Caudate nucleus (tissue), 63 donors: ENCODE measurements at places on chromosomes 16 and 17.

- no peak for DNase-seq
Observed at GRCh38 chr17:80694085-80694991, 149.7 kb downstream of the RPTOR start.

GRCh38 chr16:30889721-30890120 lies 4.2 kb downstream of the BCL7C start:
- DNase-seq: no peak

DNA sequence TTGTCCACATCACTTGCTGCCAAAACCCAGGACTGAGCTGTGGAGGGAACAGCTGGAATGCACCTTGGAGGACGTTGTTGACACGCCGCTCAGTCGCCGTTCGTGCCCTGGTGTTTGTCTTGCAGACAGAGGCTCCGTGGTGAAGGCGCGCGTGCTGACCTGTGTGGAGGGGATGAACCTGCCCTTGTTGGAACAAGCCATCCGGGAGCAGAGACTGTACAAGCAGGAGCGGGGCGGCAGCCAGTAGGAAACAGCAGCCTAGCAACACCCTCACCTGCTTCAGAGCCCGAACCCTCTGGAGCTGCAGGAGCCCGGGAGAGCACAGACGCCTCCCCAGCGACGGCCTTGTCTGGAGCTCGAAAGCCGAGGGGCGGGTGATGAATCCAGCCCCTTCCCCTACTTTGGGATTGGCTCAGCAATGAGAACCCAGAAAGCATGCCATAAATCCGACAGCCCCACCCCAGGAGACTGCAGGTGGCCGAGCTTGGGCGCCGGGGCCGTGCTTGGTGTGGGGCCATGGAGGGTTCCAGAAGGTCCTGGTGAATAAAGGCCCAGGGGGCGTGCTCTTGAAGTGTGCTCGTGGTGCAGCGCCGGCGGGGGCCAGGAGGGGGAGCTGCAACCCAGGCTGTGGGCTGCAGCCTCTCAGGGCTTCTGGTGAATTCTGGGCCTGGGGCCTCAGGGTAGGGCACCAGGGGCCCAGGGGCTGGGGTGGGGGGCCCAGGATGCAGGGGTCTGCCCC lies 470 bp upstream of the CDK3 start:
- DNase-seq: no peak

DNA sequence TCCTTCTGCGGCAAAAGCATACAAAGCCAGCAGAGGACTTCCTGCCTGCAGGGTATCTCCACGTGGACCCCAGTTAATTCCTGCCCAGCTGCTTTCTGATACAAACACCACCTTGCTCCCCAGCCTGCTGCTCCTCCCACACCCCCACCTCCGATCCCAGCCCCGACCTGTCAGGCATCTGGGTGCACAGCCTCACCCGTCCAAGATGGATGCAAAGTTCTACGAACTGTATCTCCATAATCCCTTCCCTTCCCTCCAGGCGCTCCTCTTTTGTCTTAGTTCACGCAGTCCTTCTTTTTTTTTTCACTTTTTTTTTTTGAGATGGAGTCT lies 15.6 kb upstream of the FOXJ1 start:
- no peak for DNase-seq

- DNase-seq: no peak
Observed at GRCh38 chr17:80219763-80220053, 425 bp downstream of the SGSH start.

- DNase-seq: no peak
Observed at GRCh38 chr17:4862720-4863119, 29.6 kb downstream of the MINK1 start.

DNA sequence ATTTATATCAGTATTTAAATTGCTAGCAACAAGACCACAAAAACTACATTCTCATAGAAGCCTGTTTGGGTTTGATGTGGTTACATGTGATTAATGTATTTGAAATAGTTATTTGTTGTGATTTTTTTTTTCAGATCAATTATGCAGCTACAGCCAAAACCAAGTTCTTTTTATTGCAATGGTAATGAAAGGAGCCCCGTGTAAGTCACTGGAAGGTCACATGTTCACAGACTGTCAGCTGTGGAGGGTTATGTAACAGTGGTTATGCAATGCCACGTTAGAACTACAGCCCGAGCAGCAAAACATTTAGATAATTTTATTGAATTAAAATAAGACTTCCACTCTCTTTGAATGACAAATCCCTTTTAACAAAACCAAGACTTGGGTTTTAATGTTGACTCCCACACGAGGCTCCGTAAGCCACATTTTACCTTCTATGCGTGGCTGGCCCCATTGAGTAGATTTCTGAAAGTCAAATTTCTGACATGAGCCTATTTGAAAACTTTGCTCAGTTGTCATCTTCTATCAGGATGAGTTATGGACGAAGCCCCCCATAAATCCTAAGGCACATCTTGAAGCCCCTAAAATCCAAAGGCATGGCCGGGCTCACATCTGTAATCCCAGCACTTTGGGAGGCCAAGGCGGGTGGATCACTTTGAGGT lies 41.8 kb upstream of the SEC14L1 start:
- DNase-seq: peak; percentile 66
